ENCODE measurements at places on chromosomes 7 and 10.

DNA sequence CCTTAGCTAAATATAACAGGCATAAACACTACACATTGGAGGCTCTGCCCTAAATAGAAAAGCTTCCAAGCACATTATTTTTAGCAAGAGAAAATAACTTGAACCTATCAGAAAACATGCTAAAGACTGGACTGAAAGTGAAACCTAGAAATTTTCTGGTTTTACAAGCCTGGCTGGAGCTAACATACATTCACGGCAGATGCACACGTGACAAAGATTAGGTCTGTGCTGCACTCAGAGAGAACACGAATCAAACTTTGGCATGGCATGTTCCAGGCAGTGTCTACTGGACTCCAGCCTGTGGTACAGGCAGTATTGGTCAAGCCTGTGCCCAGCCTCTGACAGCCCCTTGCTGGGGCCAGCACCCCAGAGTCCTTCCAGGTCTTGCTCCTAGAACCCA is 94.1 kb upstream of the PCBD1 start:
- DNase-seq: no peak

- DNase-seq: no peak
Observed at GRCh38 chr7:51080622-51081269, 235.9 kb downstream of the COBL start.

DNA sequence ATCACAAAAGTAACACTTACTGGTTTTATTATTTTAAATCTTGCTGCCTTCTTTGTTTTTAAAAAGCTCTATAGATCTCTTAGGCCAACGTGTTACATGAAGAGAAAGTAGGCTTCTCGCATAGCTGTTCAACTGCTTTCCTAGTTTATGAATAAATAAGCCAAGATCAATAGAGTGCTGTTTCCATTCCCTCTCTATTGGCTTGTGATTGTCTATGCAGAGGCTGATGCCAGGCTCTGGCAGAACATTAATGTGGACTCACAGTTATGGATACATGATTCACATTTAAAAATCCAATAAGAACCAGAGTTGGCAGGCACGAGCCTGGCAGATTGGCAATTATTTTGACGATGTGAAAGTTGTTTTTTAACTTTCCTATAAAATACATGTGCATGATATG is 137.5 kb downstream of the GNAT3 start:
- no peak for DNase-seq

DNA sequence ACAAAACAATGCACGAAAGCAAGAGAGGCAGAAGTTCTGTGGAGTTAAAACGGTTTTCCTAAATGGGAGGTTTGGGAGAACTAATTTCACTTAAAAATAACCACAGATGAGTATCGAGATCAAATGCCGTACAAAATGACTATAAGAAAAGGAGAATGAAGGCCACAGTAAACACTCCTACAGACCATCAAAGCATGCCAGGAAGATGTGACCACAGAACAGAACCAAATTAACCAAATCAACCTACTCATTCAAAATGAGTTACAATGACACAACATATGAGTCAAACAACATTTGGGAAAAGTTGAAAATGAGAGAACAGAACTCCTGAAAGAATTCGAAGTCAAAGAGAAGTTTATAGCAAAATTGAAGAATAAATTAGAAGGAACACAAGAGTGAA is 24.3 kb upstream of the DOCK1 start:
- DNase-seq: no peak

GRCh38 chr10:61708846-61709245 is 46.1 kb downstream of the CABCOCO1 start:
- DNase-seq: no peak

GRCh38 chr7:112013274-112013673 is 192.9 kb downstream of the DOCK4 start:
- DNase-seq: no peak

DNA sequence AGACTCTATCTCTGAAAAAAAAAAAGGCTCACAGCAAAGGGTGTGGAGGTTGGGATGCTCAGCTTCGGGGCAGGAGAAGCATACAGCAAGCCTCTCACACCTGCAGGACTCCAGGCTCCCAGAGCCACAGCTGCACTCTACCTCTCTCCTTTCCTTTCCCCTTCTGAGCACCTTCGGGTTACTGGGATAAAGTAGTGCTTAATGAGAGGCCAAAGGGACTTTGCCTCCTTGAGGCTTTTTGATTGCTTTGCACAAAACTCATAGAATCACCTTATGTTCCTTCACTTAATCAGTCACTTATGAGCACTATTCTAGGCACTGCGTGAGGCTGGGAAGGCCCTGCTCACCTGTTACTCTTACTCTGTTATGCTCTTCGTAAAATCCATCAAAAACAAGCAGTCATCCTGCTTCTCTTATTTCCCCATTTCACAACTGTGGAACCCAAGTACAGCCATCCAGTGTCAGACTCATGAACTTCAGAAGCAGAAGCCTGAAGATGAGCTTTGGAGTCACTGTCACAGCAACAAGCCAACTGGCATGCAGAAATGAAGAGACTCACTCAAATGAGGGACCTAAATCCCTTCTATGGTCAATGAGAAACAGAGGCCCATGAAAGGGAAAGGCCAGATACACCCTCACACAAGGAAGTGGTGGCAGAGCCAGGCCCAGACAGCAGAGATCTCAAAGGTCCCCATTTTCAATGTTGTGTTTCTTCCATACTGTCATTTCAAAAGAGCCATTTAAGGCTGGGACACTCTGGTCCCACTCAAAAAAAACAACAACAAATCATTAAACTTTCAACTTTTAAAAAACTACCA is 205.4 kb downstream of the KCNMA1 start:
- DNase-seq: no peak

- no peak for DNase-seq
Observed at GRCh38 chr7:81562581-81562980, 207.3 kb downstream of the HGF start.

- no peak for DNase-seq
Observed at GRCh38 chr10:43585981-43586729, 11.7 kb upstream of the ZNF239 start.

DNA sequence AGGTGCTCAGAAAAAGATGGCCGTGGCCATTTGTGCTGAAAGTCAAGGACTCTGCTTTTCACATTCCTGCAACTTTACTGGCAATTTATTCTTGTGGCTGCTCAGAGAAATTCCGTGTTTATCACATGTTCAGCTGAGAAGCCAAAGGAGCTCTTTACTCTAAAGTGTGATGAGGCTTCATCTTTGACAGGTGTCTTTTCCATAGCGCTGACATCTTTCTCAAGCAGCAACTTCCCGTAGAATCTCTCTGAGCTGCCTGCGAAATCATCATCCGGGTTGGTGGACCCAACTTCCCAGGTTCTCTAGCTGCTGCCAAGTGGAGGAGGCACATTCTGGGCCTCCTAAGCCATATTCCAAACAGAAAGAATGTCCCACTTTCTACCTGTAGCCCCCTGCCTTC is 16.9 kb upstream of the NPS start:
- no peak for DNase-seq

- DNase-seq: no peak
Observed at GRCh38 chr7:94649450-94649849, 6.5 kb downstream of the SGCE start.

GRCh38 chr10:73876971-73877370 is 2.6 kb upstream of the CAMK2G start:
- DNase-seq: no peak

- DNase-seq: no peak
Observed at GRCh38 chr7:142654398-142654797, 94.9 kb upstream of the PRSS1 start.

DNA sequence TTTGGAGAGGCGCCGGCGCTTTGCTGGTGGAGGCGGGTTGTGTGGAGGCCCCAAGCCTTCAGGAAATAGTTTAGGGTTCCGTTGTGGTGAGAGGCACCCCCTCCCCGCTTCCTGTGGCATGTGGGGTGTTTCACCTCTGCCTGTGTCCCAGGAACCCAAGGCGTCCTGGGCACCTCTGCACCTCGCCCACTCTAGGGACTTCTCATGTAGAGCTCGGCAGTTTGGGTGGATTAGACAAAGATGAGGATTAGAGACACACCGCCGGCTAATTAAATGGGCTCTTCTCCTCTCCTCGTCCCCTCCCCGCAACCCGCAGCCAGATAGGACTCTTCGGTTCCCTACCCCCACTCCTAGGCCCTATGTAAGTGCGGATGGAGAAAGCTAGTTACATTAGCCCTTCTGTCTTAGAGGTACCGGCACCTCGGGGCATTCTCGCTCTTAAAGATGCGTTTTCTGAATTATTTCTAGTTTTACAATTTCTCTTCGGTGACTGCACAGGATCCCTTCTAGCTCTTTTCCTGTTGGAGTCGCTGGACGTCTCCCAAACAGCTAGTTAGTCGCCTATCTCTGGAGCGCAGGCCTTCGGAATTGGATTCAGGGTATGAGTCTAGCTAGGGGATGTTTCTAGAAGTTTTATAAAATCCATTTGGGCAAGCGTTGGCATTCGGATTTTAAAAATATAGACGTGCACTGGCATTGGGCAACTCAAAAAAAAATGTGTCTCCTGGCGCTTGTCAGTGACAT is 7.8 kb downstream of the PTF1A start:
- no peak for DNase-seq

DNA sequence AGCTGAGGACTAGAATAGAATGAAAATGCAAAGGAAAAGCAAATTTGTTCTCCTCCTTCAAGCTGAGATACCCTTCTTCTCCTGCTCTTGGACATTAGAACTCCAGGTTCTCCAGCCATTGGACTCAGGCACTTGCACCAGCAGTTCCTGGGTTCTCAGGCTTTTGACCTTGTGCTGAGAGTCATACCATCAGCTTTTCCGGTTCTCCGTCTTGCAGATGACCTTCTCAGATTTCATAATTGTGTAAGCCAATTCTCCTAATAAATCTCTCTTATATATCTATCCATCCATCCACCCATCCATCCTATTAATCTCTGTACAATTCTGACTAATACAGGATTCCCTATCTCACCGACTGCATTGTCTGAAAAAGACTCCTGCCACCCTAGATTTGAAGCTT is 108.3 kb downstream of the AHR start:
- no peak for DNase-seq

DNA sequence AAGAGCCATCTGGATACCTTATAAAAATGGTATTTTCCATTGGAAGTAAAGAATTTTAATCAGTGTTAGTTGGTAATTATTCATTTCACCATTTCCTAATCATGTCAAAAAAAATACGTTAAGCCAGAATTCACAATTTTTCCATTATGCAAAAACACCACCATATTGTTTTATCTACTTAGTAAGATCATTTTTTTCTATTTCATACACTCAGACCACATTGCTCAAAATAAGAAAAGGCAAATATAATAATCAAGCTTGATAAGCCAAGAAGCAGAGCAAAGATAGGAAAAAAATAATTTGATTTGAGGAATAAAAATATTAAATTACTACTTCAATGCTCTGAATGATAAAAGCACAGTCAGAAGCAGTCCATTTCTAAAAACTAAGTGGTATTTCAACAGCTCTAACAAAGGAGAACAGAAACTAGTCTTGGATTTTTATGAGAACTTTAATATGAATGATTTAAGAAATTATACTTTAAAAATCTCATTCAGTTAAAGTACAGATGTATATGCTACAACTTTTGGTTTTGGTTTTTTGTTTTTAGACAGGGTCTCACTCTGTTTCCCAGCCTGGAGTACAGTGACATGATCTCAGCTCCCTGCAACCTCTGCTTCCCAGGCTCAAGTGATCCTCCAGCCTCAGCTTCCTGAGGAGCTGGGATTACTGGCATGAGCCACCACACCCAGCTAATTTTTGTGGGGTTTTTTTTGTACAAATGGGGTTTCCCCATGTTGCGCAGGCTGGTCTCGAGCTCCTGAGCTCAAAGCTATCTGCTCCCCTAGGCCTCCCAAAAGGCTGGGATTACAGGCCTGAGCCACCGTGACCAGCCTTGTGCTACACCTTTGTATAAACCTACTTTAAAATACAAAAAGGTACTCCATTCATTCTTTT is 46.6 kb downstream of the LRRN3 start:
- DNase-seq: no peak

- no peak for DNase-seq
Observed at GRCh38 chr10:114356126-114356525, 48.2 kb downstream of the AFAP1L2 start.

GRCh38 chr10:103241262-103242011 is 4.2 kb upstream of the RPEL1 start:
- DNase-seq: no peak

DNA sequence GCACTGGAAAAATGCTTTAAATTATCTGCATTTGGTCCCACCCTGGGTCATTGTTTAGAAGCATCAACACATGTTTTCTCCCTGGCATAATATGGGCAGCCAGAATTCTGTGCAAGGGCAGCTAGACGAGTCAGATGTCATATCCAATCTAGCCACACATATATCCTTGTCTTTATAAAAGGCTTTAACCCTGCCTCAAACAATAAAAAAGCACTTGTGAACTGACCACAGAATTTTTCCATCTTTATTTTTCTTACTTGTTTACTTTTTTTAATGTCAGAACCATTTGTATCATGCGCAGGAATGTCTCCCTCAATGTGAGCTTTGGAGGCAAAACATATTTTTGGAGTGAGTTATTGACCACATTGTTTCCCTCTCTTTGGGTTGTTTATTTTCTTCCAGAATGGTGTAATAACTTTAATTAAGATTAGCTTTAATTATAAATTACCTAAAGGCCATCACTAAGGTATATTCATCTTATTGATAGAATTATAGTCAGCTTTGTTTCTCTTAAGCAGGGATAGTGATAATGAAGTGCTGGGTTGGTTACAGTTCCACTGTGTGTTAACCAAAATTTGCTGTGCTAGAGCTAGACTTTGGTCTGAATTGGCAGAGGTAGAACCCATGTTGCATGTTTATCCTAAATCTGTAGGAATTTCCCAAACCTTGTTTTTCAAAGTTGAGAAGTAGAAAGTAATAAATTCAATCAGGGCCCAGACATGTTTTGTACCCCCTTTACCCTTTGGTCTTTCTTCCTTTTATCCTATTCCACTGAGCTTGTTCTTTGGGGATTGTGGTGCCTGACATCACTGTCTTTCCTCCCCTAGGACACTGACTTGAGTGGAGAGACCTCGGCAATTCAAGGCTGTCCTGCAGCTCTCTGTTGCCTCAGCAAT is 1078.4 kb downstream of the KCNMA1 start:
- DNase-seq: no peak

GRCh38 chr10:72094574-72094973 is 6.2 kb upstream of the SPOCK2 start:
- DNase-seq: no peak

- DNase-seq: no peak
Observed at GRCh38 chr7:363626-364025, 73.7 kb downstream of the FOXL3 start.

GRCh38 chr7:33596686-33597085 is 308.7 kb upstream of the BMPER start:
- no peak for DNase-seq

DNA sequence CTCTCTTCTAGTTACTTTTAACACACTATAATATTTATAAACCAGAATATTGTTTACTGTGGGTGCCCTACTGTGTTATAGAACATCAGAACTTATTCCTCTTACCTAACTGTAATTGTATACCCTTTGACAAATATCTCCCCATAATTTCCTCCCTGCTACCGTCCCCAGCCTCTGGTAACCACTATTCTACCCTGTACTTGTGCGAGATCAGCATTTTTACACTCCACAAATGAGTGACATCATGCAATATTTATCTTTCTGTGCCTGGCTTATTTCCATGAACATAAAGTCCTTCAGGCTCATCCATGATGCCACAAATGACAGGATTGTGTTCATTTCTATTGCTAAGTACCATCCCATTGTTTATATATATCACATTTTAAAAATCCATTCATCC is 139.8 kb upstream of the RSU1 start:
- no peak for DNase-seq

All from stimulated activated CD4-positive, alpha-beta T cell treated with anti-CD3 and anti-CD28 coated beads, Interleukin-1b, Interleukin-23, amount 100 ng/mL, for 1 hour (primary cell).